ENCODE measurements at places on chromosomes 2 and 18.
A peak's percentile ranks its signal among the peaks of the same experiment; 100 is the strongest.

DNA sequence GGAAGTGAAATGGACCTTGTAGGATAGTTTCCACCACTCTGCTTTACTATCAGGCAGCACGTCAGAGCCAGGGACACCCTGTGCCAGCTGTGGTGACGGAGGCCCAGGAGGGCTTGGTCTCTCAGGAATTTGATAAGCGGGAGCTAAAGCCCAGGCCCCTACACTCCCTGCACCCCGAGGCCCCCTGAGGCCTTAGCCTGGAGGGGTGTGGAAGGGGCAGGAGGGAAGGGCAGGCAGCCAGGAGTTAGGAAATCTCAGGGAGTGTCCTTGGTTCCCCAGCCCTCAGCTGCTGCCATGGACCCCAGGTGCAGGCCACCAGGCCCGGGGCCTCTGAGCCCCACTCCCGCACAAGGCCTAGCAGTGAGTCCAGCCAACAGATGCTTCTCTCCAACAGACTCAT, 38.2 kb downstream of the PDIA6 start:
- no peak for DNase-seq

GRCh38 chr2:118738524-118739308, 108.7 kb downstream of the EN1 start:
- peak; percentile 81 for DNase-seq

GRCh38 chr2:73250872-73251846, 17.1 kb downstream of the CCT7 start:
- DNase-seq = no peak

GRCh38 chr18:48218285-48219022, 190.7 kb downstream of the ZBTB7C start:
- DNase-seq = no peak

GRCh38 chr2:37573451-37574388, 97.7 kb downstream of the CDC42EP3 start:
- no peak for DNase-seq

- no peak for DNase-seq
Observed at GRCh38 chr18:70031221-70031620, 83.5 kb upstream of the CD226 start.

DNA sequence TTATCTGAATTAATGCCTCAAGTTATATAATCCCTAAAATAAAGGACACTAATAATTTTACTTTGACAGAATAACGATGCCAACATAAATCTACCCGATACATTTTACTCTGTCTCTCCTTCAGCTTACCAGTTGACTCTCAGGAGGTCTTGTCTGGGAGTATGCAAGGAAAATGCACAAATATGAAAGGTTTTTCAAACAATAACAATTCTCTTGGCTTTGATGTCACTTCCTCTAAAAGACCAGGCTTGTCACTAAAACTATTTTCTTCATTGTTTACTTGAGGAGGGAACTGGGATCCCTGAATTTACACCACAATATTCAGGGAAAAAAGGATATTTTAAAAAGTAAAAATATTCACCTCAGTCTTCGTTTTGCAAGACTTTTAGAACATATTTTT, 97.2 kb downstream of the SOS1 start:
- no peak for DNase-seq

DNA sequence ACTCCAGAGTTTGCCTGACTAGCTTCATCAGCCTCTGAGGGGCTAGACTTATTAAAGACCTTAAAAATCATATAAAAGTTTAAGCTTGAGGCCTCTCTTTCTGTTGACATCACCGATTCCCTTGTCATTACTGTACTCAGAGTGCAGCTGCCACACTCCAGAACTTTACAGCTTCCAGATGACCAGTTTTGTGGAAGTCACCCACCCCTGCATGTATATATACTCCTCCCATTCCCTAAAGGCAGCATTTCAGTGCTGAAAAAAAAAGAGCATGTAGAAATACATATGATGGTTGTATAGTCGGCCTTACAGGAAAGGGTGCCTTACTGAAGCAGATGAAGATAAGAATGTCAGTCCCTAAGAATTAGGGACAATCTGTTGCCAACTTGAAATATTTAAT, 117.3 kb downstream of the FEZ2 start:
- DNase-seq = no peak

GRCh38 chr2:121018136-121019061, 266.6 kb downstream of the TFCP2L1 start:
- DNase-seq = no peak

GRCh38 chr2:144548532-144549191, 28.7 kb upstream of the ZEB2 start:
- DNase-seq = no peak

DNA sequence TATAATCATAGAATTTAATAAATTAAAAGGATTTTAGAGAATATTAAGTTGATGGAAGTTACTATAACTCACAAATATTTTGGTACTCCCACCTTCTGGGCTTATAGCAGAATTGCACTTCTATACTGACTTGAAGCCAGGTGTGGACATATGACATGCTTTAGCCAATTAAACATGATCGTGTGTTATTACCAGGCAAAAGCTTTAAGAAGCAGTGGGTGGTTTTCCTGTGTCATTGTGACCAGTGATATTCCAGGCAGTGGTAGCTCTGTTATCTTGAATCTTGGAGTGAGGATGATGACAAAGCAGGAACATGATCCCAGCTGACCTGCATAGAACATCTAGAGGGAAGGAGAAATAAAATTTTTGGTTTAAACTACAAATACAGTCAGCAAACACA, 370.9 kb upstream of the ZEB2 start:
- DNase-seq = no peak

DNA sequence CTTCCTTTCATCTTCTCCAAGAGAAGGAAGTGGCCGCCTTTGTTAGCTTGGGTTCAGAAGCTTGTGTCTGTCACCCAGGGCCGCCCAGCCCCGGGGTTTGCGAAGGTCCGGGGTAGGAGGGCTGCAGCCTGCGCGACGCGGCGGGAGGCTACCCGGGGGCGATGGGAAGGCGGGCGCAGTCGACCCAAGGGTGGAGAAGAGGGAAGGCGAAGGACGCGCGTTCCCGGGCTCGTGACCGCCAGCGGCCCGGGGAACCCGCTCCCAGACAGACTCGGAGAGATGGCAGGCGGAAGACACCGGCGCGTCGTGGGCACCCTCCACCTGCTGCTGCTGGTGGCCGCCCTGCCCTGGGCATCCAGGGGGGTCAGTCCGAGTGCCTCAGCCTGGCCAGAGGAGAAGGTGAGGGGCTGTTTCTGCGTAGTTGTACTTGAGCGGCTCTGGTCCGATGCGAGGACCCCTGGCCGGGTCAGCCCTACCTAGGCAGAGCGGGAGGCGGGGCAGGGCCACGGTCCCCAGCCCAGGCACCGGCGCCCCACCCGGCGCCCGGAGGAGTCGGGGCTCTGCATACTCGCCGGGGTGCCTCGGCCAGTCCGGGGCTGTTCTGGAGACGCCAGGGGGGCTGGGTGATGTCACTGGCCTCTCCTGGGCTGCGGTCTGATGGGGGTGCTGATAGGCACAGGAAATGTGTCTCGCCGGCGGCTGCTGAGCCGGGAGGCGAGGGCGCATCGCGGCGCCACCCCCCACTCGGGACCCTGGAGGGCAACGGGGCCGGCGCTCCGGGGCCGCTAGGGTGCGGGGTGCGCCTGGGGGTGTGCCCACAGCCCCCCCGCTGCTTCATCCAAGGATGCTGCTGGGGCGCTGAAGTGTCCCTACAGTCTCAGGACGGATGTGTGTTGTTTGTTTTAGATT, at the start of gene QPCT:
TSS of gene QPCT (plus strand) at position 178 of the 909 bp plus-strand sequence. CDS start at position 280, 102 bp downstream.
- no peak for DNase-seq

DNA sequence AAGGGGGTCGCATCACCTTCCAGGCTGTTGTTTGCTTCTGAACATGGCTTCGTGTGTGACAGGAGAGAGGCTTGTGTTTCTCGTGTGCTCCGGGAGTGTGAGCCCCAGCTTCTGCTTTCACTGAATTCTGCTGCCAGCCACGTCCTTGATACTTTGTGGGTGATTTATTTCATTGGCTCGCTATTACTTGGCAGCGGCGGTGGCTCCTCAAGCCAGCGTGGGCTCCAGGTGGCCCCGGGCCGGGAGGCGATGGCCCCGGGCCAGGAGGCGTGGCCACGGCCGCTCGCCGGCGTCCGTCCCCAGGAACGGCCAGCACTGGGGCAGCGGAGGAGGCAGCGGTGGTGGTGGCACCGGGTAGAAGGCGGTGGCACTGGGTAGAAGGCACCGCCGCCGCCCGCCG, 63.1 kb downstream of the NAPG start:
- no peak for DNase-seq

- DNase-seq = no peak
Observed at GRCh38 chr2:214450118-214450894, 39.5 kb downstream of the VWC2L start.

GRCh38 chr18:60113396-60113795, 213.6 kb downstream of the PMAIP1 start:
- DNase-seq = no peak

GRCh38 chr2:189592353-189592984, 11.9 kb upstream of the SLC40A1 start:
- no peak for DNase-seq

DNA sequence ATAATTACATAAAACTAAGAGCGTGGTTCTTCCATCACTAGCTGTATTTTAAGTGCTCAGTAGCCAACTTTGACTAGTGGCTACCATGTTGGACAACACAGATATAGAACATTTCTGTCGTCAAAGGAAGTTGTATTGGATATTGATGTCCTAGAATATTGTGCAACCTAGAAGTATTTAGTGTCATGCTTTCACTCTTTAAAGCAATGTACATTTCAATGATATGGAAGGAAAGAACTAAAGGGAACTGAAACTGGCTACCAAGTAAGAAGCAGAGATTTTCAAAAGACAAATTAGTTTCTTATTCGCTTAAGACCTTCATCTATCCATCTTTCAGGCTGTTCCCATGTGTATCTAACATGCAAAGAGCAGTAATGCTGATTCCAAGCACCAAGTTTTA, 85.4 kb upstream of the EML6 start:
- DNase-seq = no peak

DNA sequence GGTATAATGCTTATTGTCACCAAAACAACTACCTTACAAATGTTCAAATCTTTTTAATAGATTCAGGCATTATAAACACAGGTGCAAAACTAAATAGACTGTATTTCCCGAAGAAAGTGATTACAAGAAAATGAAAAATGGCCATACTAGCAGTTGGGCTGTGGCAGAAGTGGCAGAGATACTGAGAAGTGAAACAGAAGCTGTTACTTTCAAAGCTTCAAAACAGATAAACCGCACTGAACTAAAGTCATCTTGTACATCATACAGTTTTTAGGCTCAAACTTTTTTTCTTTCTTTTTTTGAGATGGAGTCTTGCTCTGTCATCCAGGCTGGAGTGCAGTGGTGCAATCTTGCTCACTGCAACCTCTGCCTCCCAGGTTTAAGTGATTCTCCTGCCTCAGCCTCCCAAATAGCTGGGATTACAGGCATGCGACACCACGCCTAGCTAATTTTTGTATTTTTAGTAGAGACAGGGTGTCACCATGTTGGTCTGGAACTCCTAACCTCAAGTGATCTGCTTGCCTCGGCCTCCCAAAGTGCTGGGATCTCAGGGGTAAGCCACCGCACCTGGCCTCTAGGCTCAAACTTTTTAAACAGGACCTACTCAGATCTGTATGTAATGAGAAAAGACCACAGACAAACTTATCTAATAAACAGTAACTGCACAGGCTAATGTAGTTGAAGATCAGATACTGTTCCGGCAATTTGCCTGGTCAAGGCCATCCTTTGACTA, 77.9 kb upstream of the SATB2 start:
- no peak for DNase-seq

GRCh38 chr2:120596191-120596811, 139.4 kb upstream of the GLI2 start:
- no peak for DNase-seq

DNA sequence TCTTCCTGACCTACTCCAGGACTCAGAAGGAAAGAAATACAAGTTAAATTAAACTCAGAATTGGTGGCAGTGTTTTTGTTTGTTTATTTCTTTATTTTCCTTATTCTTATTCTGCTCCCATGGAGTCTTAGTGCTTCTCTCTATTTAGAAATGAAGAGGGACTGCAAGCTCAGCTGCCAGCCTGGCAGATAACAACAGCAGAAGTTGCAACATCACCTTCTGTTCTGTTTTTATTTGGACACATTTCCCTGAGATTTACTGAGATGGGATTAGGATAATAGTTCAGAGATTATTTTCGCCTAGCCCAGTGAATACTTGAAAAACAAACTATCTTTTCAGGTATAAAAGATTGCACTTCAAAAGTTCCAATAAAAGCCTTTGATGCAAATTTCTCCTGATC, 70.4 kb upstream of the DTNA start:
- no peak for DNase-seq

DNA sequence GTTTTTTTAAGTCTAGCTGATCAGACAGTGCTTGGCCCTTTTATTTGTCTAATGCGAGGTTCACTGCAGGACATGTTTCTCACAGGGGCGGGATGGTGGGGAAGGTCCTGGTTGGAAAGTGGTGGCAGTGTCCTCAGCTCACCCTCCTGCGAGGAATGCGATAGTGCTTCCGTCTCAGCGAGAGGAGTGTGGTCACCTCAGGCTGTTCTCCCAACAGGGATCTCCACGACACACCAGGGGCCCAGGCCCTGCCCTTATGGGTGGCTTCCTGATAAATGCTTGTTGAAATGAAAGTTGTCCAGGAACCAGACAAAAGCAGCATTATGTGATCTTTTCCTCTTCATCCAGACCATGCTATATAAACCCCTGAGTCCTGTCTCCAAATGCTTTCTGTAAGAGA, 70.1 kb downstream of the BOLA3 start:
- DNase-seq = no peak
